NCI-H1436 treated with DMSO at 0.1 percent for 48 hours (cell line): ENCODE measurements at places on chromosomes 1 and 21.

GRCh38 chr1:116806245-116806644 is 52.0 kb downstream of the CD2 start:
- DNase-seq = no peak

- no peak for DNase-seq
Observed at GRCh38 chr1:211133393-211133835, 534 bp downstream of the KCNH1 start.

DNA sequence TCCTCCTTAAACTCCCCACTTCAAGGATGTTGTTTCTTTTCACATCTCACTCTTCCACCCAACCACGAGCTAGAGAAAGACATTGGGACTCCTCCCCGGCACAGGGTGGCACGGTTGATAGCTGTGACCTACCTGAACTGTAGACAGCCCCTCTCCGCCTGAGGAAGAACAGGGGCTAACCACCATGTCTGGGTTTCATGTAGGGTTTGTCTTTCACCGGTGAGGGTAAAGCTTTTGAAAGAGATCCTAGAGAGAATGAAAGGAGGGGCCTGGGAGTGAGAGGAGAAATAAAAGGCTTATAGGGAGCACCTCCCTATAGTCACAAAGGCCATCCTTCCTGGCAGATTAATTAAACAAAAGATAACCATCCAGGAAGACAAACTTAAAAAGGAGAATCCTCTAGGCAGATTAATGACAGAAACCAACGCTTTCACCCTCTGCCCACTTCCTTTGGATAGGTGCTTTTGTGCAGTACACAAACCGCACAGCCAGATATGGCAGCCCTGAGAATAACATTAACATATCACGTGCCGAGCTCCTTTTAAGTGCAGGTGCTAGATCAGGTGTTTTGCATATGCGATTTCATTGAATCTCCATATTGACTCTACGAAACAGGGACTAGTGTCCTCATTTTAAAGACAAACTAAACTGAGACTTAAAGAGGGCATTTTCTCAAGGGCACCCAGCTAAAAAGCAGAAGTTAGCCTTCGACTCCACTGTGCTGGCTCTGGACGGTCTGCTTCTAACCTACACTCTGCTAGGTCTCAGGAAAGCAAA is 178.1 kb upstream of the RUNX1 start:
- peak; percentile 61 for DNase-seq

GRCh38 chr1:224644553-224645154 is 28.5 kb downstream of the CNIH3 start:
- DNase-seq = no peak

- no peak for DNase-seq
Observed at GRCh38 chr1:45574105-45574626, 9.7 kb upstream of the NASP start.

GRCh38 chr1:10962483-10962882 is 50.0 kb upstream of the TARDBP start:
- no peak for DNase-seq

- no peak for DNase-seq
Observed at GRCh38 chr21:39881661-39882060, 14.4 kb downstream of the PCP4 start.

- DNase-seq = no peak
Observed at GRCh38 chr1:59043796-59044195, 253.1 kb upstream of the FGGY start.

DNA sequence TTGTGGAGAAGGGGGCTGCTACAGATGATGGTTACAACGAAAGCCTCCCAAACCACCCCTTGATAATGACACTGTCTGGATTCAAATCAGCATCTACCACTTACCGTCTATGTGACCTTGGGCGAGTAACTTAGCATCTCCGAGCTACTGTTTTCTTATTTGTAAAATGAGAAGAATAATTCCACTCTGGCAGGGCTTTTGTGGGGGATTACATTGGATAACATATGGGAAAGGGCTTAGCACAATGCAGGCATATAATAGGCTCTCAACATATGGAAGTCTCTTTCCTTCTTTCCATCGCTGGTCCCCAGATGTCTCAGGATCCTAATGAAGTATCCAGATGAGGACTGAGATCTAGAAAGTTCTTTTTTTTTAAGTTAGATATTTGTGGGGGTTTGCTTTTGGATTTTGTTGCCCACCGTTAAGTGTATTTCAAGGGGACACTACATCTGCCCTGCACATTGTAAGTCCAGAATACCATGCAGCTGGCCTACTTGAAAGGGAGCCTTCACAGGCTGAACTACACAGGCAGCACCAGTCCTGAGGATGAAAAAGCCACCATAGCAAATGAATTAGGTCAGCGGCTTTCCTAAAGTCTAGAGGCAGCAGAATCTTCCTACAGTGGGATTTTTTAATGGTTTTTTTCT is 172.2 kb upstream of the IRF2BP2 start:
- DNase-seq = no peak

DNA sequence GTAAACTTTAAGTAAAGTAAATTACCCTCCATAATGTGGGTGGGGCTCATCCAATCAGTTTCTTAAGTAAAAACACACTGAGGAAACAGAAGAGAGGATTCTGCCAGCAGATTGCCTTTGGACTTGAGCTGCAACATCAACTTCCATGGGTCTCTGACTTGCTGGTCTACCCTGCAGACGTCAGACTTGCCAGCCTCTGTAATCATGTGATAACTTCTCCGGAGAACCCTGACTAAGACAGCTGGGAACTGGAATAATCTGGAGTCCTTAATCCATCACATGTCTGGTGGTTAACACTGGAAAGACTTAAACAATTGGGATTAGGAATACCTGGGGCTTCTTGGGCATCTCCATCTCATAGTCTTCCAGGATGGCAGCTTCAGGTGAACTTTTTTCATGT is 13.2 kb upstream of the CEP350 start:
- no peak for DNase-seq

GRCh38 chr21:36565540-36565939 is 85.6 kb upstream of the CLDN14 start:
- no peak for DNase-seq

DNA sequence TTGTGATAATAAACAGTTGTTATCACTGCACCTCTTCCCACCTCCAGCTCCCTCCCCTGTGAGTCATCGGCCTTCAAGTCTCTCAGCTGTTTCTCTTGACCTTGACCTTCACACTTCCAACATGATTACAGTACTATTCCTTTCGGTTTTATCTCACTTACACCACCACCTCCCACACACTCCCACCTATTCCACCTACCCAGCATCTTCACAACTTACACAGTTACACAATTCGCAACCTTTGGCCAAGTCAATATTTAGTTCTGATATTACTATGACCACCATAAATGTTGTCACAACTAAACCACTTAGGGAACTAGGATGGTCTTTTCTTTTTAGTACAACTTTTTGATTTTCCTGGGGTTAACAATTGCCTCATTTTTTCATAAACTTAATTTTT is 60.2 kb downstream of the RIPK4 start:
- DNase-seq = no peak

GRCh38 chr1:98276514-98276913 is 355.7 kb upstream of the DPYD start:
- DNase-seq = no peak

DNA sequence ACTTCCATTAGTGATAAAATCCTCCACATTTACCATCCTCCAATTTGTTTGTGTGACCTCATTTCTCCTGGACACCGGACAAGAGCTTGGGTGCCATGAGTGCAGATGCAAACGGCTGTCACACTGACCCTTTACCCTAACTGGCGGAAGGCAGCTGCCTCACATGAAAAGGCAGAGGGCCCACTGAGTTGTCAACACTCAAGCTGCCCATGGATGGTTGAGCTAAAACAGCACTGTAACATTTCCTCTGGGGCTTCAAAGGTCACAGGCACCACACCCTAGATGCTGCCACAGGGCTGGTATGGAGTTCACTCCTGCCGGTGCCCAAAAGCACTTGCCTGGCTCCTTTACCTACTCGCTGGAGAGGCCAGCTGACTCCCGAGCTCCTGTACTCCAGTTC is 653.4 kb downstream of the KCNT2 start:
- no peak for DNase-seq

DNA sequence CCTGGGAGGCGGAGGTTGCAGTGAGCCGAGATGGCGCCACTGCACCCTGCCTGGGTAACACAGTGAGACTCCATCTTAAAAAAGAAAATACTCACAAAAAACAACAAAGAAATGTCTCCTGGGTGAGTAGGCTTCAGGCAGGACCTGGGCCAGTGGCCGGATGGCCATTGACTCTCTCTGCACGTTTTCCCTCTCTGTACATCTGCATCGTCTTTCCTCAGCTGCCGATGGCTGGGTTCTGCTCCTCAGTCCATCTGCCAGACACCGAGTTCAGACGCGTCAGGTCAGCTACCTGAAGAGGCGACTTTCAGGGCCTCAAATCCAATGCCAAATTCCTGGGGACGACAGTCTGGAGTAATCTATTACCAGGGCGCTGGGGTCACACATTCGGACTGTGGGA is 199.3 kb downstream of the CAMTA1 start:
- no peak for DNase-seq

DNA sequence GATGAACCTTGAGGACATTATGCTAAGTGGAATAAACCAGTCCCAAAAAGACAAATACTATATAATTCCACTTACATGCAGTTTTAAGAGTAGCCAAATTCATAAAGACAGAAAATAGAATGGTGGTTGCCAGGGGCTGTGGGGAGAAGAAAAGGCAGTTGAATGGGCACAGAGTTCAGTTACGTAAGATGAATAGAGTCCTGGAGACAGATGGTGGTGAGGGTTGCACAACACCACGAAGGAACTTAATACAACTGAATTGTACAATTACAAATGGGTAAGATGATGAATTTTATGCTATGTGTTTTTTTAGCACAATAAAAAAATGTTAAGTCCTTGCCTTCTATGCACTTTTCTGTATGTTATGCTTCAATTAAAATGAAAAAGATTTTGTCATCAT is 66.6 kb downstream of the CD34 start:
- DNase-seq = no peak

GRCh38 chr1:20685741-20686140 is 24.6 kb upstream of the DDOST start:
- DNase-seq = no peak

DNA sequence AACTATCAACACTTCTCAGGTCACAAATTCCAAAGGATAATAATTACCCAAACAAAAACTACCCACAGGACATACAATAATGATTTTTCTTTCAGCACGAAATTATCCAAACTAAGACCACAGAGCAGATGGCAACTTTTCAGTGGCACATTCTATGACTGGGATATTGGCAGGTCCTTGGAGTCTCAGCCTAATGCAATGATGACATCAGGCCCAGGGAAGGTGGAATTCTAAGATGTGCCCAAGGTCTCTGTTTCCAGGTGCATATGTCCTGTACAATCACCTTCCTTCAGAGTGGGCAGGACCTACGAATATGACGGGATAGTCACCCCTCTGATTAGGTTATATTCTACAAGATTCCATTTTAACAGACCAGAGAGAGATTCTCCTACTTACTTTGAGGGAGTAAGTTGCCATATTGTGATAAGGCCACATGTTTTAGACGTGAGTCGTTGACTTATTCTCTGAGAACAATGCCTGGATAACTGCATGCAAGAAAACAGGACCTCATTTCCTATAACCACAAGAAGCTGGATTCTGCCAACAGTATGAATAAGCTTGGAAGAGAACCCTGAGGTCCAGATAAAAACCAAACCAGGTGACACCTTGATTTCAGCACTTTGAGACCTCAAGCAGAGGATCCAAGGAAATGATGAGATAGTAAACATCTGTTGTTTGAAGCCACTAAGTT is 69.9 kb downstream of the ZC3H11B start:
- no peak for DNase-seq

- DNase-seq = no peak
Observed at GRCh38 chr1:89896105-89896942, 75.5 kb downstream of the LRRC8D start.

DNA sequence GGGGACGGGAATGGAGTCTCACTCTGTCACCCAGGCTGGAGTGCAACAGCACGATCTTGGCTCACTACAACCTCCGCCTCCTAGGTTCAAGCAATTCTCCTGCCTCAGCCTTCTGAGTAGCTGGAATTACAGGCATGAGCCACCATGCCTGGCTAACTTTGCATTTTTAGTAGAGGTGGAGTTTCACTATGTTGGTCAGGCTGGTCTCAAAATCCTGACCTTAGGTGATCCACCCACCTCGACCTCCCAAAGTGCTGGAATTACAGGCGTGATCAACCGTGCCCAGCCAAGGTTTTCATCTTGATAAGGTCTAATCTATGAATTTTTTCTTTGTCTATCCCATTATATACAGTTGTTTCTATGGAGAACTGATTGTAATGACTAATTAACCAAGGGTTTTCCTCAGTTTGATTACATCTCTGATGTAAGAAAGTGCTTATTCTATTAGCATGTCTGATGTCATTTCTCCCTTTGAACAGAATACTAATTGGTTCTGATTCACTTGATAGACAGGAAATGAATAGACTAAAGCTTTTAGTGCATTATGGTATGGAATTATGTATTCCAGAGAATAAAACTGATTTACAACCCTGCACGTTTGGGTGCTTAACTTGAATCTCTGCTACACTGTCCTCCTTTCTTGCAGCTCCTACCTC is 11.9 kb downstream of the PACC1 start:
- no peak for DNase-seq

DNA sequence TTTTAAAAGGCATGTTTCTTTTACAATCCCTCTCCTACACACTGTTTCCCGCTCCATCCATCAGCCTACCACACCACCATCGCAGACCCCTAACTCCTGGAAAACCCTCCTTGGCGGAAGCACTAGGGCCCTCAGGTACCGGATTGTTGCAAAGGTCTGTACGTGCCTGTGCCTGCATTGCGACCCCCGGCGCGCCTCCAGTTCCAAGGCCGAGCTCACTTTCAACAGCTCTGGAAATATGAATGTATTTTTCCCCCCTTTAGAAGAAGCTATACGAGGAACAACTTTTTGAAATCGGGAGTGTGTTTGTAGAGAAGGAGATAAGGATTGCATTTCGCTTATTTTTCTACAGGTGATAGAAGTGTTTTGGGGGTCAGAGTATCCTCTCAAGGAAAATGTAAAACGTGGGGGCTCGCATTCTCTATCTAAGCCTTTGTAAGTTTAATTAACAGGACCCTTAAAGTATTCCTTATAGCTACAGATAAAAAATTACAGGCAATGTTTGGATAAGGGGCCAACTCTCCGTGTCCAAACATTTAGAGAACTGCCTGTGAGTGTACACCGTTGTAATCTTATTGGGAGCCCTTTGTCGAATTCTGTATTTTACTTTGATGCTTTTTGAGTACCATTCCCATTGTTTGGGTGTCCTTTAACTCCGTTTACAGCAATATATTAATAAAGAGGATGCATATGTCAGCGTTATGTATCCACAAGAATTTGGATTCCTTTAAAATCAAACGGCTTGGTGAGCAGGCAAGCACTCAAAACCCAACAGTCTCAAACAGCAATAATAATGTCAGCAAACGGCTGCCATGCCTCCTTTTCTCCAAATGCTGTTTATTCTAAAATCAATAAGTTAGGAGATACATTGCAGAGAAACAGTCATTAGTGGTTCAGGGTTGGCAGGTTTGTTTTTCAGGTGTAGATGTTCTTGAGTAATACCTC is 5.9 kb downstream of the PRRX1 start:
- no peak for DNase-seq

DNA sequence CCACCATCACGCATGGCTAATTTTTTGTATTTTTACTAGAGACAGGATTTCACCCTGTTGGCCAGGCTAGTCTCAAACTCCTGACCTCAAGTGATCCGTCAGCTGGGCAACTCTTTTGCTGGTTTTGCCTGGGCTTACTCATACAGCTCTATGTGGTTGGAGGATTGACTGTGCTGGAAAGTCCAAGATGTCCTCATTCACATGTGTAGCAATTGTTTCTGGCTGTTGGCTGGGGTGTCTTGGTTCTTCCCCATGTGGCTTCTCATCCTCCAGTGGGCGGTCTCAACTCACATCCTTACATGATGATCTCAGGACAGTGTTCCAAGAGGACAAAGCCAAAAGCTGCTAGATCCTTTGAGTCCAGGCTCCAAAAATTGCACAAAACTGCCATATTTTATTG is 53.3 kb downstream of the TEX35 start:
- DNase-seq = no peak
